ENCODE measurements at places on chromosomes 3 and 15.

DNA sequence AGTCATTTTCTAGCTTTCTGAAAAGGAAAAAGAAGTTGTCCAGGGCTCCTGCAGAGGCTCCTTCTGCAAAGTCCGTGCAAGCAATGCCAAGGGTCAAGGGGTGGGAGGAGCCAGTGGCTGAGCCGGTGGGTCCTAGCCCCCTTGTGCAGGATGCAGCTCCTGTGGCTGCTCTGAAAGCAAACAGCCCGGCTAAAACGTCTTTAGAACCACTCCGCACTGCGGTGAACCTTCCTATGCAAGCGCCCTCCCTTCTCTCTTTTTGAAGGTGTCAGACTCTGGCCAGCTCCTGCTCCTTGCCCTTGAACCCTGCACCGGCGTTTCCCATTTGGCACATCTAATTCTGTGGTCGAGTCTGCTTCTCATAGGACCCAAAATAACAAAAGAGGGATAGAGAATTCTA lies 183.1 kb downstream of the UACA start:
- DNase-seq, result no peak

DNA sequence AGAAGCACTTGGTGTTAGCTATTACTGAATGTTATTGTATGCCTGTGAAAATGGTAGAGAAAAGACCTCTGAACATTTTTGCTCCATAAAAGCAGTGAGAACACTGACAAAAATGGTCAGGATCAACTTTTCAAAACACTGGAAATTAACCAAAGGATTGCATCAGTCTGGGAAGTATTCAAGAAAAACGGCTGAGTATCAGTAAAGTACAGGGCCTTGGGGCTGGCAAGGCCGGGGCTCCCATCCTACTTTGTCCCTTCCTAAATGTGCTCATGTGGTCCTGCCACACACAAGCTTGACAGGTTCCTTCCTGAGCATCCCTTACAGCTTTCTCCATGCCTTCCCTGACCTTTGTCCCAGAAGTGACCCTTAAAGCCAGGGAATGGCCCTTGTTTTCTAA lies 84.0 kb downstream of the CFAP20DC start:
- no peak for DNase-seq

- DNase-seq, result no peak
These were observed 1.5 kb upstream of the CLK3 start for GRCh38 chr15:74613953-74614743.

DNA sequence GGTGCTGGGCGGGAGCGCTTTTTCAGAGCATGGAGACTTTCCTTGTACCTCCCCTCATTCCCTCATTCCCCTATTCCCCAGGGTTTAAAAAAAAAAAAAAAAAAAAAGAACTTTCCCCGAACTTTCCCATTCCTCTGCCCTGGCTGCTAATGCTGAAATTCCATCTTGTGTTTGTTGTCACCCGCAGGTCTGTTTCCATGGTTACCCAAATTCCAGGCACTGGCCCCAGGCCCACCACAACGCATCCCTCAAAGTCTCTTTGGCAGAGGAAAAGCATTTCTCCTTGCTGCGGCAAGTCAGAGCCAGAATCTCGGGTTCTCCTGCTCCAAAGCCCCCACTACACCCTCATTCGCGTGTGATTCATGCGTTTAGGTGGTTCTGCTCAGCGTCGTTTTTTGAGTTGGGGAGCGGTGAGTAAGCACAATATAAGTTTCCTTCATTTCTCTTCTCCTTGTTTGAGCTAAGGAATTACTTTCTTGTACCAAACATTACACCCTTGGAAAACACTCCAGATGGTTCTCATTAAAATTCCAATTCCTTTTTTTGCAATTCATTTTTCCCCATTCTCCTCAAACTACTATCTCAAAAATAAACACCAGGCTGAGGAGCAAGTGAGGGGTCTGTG lies 21.6 kb downstream of the ANAPC13 start:
- no peak for DNase-seq

DNA sequence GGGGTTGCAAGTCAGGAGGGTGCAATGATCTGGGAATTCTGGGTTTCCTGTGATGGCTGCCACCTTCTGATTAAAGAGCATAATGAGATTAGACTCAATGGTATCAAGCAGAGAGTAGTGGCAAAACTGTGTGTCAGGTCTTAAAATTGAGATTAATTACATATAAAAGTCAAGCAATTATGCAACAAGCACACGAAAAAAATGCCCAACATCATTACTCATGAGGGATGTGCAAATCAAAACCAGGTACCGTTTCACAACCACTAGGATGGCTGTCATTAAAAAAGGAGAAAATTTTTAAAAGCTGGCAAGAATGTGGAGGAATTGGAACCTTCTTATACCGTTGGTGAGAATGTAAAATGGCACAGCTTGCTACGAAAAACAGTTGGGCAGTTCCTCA lies 205.0 kb downstream of the OSBPL10 start:
- DNase-seq, result no peak

DNA sequence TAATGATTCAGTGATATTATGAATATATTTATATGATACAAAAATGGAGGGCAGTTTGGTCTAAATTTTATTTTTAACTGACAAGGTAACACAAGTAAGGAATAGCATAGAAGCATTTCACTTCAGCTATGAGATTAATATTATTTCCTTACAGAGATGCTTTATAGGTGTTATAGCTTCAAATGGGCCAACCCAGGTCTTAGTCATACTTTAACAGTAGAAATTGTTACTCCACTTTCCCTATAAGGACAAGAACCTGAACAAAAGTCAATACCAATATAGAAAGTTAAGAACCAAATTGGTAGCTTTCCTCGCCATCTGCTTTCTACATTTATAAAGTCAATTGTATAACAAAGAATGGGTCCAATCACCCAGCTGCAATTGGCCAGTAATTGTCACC lies 570.6 kb downstream of the FOXP1 start:
- DNase-seq, result no peak

- DNase-seq, result no peak
These were observed 5.5 kb downstream of the ADAMTSL3 start for GRCh38 chr15:83659417-83659812.

- no peak for DNase-seq
These were observed 30.7 kb upstream of the CBLB start for GRCh38 chr3:105899516-105899915.

- DNase-seq, result no peak
These were observed 189.7 kb upstream of the STT3B start for GRCh38 chr3:31343075-31343474.

- DNase-seq, result no peak
These were observed 255.3 kb upstream of the UBE2E2 start for GRCh38 chr3:22947851-22948250.

DNA sequence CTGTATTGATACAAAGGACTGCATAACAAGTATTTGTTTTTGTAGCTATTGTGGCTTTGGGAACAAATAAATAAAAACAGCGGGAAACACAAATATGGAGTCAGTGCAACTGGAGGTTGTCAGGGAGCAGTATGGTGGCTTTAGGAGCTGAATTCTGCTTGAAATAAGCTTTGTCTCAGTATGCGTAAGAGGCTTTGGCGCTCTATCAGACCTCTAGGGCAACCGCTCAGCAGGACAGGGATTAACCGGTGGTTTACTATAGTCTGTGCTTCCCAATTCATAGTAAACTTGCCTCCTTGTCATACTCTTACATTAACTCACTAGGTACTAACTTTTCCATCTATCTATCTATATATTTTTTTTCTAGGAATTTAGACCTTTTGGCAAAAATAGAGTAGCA lies 104.6 kb downstream of the ZIC1 start:
- no peak for DNase-seq

Measured in cortex of kidney (tissue), 1 donor.